ENCODE measurements at places on chromosomes 6 and 20. TPM values are rescaled to one million over a fixed set of nuclear protein-coding genes. Genes with fewer than 3 reads are reported as not detected.

NOTCH4 gene
- 1.3 TPM for total RNA-seq

PPP1R14C gene
- total RNA-seq, result 15.9 TPM

USP49 gene
- 12.4 TPM for total RNA-seq

PHACTR1 gene
- 5.6 TPM for total RNA-seq

VGLL2 gene
- not detected for total RNA-seq

GTF2H4 gene
- 23.7 TPM for total RNA-seq

SMLR1 gene
- 0.99 TPM for total RNA-seq
